Adipocyte (in vitro differentiated cells): ENCODE measurements at places on chromosomes 5 and 9.

DNA sequence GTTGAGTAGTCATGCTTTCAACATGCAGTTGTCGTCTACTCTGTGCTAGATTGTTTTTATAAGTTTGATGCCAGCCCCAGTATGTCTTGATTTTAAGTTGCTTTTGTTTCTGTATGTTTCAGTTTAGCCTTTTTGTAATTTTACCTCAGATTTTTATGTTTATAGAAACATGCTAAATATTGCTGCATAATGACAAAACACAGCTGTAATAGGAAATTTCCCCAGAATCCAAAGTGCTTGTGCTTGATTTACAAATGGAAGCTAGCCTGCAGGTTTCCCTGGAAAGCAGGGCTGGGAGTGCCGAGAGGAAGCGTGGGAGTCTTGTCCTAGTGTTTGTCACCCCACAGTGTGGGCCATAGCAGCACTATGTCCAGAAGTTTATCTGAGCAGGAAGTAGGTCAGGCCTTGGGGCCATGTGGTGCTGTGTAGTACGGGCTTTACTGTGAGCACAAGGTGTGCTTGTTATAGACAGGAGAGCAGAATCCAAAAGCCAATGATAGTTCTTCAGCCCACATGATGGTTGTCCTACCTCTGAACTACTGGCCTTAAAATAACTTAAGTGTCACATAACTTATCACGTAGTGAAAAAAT, 100.0 kb upstream of the NREP start:
- no peak for DNase-seq

- no peak for DNase-seq
Measured at GRCh38 chr5:111776913-111777781, 20.2 kb upstream of the NREP start.

- no peak for DNase-seq
Measured at GRCh38 chr5:137651022-137651421, 84.9 kb downstream of the KLHL3 start.

DNA sequence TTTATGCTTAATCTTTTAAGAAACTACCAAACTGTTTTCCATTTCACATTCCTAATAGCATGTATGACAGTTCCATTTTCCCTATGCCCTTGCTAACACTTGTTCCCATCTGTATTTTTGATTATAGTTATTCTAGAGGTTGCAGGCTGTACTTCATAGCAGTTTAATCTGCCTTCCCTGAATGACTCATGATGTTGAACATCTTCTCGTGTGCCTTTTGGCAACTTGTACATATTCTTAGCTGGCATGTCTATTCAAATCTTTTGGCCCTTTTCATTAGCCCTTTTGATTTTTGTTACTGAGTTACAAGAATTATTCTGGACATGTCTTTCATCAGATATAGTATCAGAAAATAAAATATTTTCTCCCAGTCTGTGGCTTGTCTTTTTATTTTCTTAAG, 320.3 kb downstream of the DIRAS2 start:
- no peak for DNase-seq

- DNase-seq = peak; percentile 80
Measured at GRCh38 chr5:135829681-135830383, 4.6 kb upstream of the SLC25A48 start.

DNA sequence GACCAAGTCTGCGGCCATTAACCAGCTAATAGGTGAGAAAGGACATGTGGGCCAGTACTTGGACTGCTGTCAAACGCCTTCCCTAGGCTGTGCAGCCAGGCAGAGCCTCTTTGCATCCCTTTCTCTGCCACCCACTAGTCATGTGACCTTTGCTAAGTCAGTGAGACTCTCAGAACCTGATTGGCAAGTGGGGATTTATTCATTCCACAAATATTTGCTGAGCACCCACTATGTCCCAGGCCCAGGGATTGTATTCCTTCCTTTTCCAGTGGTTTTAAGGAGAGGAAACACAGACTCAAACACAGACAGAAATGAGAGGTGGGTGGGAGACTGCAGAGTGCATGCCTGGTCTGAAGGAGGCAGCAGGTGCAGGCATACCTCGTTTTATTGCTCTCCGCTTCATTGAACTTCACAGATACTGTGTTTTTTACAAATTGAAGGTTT, 71.6 kb upstream of the GALNT10 start:
- no peak for DNase-seq

GRCh38 chr9:106913276-106913675, 50.3 kb downstream of the ZNF462 start:
- DNase-seq = no peak

GRCh38 chr5:167533814-167534795, 757.3 kb upstream of the WWC1 start:
- DNase-seq = no peak

DNA sequence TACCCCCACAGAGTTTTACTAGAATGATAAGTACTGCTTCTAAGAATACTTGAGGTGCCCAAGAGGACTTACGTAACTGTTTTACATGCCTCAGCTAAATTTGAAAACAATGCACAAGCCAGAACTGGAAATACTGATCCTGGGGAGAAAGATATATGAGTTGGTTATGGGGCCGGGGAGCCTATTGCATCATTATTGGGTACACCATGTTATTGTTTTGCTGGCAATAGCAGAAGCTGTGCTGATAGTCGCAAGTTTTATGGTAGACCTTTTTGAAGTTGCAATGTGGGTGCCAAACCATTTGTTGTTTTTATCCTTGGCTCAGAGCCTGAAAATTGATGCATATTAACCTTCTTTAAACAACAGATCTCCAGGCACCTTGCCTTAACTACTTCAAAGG, 108.4 kb upstream of the DHFR start:
- DNase-seq = peak; percentile 16

- DNase-seq = no peak
Measured at GRCh38 chr9:526904-527591, 312.4 kb downstream of the DOCK8 start.

- no peak for DNase-seq
Measured at GRCh38 chr5:178630475-178630930, 3.7 kb upstream of the CLK4 start.

- no peak for DNase-seq
Measured at GRCh38 chr9:116073826-116074225, 79.8 kb upstream of the PAPPA start.

DNA sequence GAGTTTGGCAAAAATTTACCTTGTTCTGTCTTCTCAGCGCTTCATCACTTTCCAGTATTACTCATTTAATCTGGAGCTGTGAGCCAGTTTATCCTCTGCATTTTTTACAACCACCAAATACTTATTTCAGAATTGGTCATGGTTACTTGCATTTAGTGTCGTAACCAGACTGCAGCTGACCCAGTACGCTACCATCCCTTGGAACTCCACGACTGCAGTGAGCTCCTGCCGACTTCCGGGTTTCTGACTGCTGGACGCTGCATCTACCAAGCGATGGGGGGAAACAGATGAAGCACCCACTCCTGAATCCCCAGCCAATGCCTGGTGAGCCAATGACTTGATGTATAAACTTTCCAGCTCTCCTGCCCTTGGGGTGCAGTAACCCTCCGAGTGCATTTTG, 174.4 kb upstream of the PRLR start:
- DNase-seq = no peak

- no peak for DNase-seq
Measured at GRCh38 chr5:83683836-83684235, 36.8 kb downstream of the HAPLN1 start.

GRCh38 chr5:108747774-108748400, at the start of gene FER:
TSS of gene FER (plus strand) at chr5:108747897. CDS start at chr5:108798183, 50,286 bp downstream.
- peak; percentile 65 for DNase-seq

GRCh38 chr5:41978676-41979075, 53.6 kb downstream of the FBXO4 start:
- DNase-seq = no peak
